Erythroblast (primary cell): ENCODE measurements at places on chromosomes 12 and 14.

DNA sequence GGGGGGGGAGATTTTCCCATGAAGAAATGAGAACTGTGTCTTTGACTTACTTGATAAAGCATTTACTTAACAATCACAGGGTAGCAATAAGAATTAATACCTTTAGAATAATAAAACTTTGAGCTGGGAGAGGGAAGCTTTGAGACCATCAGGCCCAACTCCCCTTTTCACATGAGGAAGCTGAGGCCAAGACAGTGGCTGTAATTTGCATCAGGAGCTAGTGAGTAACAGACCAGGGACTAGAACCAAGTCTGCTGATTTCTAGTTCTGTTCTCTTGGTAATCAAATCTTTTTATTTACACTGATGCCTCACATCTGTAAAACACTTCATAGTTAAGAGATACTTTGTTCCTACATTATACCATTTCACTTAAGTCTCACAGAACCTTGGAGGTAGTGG, 28.7 kb downstream of the TTC8 start:
- no peak for DNase-seq

DNA sequence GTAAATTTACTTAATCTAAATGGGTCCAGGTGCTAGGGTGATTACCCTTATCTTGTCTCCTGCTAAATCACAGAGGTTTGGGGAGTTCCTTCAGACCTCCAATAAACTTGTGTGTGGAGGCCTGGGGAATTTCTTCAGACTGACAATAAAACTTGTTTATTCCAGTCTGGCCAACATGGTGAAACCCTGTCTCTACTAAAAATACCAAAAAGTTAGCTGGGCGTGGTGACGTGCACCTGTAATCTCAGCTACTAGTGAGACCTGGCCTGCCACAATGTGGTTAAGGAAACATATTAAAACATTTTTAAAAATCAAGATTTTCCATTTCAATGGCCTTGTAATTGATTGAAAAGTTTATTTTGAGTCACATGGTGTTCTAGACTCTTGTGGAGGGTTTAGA, 126.9 kb upstream of the FGD4 start:
- no peak for DNase-seq

GRCh38 chr12:12069821-12070548, 754 bp upstream of the BCL2L14 start:
- no peak for DNase-seq

GRCh38 chr14:54808326-54809161, 94.1 kb downstream of the GCH1 start:
- DNase-seq: no peak

DNA sequence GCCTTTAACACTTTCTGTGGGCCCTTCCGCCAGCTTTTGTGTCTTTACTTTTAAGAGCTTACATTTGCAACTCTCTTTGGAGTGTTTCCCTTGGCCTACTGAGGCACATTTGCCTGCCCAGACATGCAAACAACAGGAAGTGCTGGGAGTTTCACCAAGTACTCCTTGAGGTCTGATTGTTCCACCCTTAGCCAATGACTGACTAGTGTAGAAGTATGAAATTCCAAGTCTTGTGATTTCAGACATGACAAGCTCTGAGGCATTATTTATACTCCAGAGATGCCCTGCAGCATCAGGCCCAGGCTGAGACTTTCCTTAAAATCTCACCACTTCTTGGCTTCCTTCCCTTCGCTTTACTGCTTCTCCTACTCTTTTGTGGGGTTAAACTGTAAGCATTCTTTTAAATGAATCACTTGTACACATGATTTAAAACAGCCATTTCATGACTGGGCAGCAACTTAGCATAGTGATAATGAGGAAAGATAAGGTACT, 174.1 kb downstream of the SLC6A15 start:
- DNase-seq: no peak

- DNase-seq: no peak
These were observed 8.3 kb upstream of the SLC38A2 start for GRCh38 chr12:46380881-46381280.

- DNase-seq: no peak
These were observed 204.6 kb upstream of the PWP1 start for GRCh38 chr12:107480836-107481608.

GRCh38 chr12:93860668-93861373, 183.6 kb downstream of the CRADD start:
- DNase-seq: no peak

- peak; percentile 79 for DNase-seq
These were observed 1.4 kb upstream of the ZFP36L1 start for GRCh38 chr14:68794130-68794850.

DNA sequence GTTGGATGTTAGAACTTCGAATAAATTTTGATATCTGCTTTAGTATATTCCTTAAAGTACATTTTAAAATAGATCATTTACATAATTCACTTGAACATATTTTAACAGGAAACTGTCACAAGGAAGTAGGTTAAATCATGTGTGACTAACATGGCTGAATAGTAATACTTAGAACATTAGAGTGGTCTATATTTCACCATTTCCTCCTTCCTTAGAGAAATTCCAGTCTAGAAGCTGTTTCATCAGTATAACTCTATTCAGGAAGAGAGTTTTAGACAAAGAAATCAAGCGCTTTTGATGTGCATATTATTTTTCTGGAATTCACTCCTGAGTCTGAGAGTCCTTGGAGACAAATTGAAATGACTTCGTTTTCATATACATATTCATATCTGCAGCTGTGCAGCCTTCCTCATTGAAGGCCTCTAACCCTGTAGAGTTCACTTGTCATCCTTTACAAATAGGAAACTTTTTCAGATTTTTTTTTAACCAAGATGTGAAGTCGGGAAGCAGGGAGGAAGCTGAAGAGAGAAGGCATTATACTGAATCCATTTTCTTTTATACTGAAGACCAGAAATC, 28.4 kb downstream of the IRAK3 start:
- no peak for DNase-seq

GRCh38 chr14:75673345-75674035, 12.4 kb downstream of the TTLL5 start:
- DNase-seq: no peak

GRCh38 chr12:31263661-31264060, 62.3 kb downstream of the SINHCAF start:
- DNase-seq: no peak

- peak; percentile 34 for DNase-seq
These were observed 5.7 kb upstream of the SLC35F4 start for GRCh38 chr14:57871459-57872080.
